Esophagus squamous epithelium (tissue), 5 donors: ENCODE measurements at places on chromosomes 12 and 14.

GRCh38 chr14:80215081-80215480 is 3.8 kb upstream of the DIO2 start:
- no peak for DNase-seq

DNA sequence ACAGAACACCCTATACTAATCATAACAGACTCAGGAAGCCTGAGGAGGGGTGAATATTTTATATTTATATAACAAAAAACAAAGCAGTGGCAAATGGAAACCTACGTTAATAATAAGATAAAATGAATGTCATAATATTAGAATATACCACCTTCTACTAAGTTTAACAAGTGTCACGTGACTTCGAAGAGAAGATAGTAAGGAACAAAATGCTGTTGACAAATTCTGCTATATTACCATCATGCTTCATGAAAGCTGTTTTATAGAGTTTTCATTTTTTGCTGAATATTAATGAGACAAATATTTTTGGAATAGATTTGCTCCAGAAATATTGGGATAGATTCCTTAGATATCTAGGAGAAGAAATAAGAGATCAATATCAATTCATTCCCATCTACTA is 450.6 kb upstream of the DCN start:
- DNase-seq: no peak

DNA sequence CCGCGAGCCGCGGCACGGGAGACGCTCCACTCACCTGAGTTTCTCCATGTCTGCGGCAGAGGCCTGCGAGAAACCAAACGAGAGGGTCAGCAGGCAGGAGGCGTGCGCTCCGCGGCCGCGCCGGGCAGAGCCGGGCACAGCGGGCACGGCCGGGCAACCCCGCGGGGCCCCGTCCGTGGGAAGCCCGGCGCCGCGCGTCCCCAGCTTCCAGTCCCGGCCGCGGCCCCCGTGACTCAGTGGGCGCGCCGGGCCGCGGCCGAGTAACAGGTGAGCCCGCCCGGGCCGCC is 19.4 kb downstream of the BEGAIN start:
- DNase-seq: no peak

GRCh38 chr12:49954863-49955830 is 4.6 kb downstream of the AQP2 start:
- no peak for DNase-seq
